ENCODE measurements at places on chromosomes 3 and 15.

DNA sequence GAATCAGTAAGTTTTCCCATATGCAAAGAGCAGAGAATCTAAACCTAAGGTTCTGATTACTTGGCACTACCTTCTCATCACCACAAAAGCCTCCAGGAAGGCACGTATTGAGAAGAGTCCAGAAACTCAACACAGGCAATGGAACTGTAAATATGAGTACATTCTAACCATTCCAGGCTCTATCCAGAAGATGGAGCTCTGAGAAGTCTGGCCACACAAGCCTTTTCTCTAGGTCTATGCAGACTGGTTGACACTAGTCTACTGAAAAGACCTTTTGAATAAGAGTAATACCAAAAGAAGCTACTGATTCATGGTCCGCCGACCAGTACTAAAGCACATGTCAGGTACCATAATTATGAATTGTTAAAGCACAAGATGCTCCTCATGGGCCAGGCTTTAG lies 12.2 kb upstream of the NCKIPSD start:
- DNase-seq, result no peak

DNA sequence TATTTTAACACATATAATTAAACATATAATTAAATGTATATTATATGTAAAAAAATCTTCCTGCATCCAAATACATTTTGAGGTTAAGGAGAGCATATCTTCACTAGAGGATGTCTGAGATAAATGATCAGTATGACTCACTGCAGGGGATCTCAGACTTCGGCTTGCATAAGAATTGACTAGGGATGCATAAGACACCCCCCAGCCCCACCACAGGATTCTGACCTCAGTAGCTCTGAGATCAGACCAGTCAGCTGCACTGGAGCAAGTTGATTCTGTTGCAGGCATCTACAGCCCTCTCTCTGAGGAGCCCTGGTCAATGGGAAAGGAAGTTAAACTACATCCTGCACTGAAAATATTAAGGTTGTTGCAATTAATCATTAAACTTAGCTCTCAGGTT lies 29.0 kb upstream of the TBC1D21 start:
- no peak for DNase-seq

DNA sequence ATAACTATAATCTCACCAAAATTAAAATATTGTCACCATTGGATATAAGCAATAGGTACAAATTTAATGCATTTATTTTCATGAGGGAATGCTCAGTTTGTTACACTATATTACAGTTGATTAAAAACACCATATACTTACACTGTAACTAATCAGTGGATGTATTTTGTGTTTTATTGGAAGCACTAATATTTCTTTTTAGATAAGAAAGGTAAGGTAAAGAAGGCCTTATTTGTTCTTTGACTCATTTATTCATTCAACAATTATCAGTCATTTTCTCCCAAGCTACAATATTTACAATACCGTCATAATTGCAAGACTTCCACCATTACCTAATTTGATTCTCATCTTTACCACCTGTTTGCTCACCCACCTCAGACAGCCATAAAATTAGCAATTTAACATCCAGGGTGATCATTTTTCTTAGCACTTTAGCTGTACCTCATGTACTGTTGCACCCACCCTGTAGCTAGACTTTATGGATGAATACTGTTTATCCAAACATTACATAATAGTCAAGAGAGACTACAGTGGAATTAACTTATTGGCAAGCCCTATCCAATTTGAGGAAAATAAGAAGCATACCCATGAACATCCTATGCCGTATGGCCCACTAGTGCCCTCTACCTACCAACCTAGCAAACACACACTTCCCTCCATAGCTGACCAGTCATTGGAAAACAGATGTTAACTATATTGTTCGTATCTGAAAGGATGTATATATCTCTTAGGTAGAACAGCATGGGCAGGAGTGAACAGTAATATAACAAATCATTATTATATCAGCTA lies 229.6 kb downstream of the BBX start:
- peak; percentile 40 for DNase-seq

- DNase-seq, result no peak
These were observed 67.6 kb downstream of the TIGIT start for GRCh38 chr3:114361391-114361790.

DNA sequence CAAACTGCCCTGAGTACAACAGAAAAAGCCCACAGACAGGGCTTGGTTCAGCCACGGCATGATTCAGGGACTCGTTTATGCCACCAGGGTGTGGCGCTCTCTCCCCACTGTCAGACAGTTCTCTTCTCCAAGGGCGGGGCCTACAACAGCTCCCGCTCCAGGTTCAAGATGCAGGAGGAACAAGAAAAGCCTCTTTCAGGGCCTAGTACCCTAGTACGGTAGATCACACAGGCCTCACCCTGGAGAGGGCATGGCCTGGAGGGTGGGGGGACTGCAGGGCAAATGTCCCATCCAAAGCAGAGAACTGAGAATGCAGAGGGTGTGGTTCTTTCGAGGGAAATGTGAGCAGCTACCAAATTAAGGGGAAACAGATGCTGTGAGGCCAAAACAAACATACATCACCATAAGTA lies 12.0 kb downstream of the MESD start:
- DNase-seq, result peak; percentile 93

GRCh38 chr15:79644091-79644490 lies 212.0 kb downstream of the MINAR1 start:
- DNase-seq, result no peak

DNA sequence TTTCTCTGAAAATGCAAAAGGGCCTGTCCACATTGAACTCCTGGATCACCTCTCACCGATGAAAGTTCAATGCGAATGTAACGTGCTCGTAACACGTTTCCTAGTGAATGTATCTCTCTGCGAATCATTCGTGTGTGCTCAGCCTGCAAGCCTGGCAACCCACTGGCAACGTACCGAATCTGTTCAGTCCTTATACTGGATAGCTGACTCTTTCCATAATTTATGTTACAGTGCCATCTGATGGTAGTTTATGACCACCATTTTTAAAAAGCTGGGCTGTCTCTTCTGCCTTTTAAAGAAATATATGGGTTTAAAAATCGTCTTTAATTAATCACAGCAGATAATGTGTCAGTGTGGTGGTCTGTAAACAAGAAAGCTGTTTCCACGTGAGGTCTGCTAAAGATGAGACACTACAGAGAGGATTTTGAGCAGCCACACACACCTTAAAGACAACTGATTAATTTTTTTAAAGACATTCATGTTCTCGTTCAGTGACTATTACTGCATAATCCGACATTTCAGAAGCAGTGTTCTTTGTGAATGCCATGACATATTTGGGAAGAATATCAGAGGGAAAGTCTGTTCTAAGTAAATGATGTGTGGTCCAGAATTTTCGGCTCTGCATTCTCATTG lies 69.4 kb upstream of the FOXP1 start:
- peak; percentile 62 for DNase-seq

GRCh38 chr3:127408684-127409420 lies 121.0 kb upstream of the PRR20G start:
- DNase-seq, result no peak

DNA sequence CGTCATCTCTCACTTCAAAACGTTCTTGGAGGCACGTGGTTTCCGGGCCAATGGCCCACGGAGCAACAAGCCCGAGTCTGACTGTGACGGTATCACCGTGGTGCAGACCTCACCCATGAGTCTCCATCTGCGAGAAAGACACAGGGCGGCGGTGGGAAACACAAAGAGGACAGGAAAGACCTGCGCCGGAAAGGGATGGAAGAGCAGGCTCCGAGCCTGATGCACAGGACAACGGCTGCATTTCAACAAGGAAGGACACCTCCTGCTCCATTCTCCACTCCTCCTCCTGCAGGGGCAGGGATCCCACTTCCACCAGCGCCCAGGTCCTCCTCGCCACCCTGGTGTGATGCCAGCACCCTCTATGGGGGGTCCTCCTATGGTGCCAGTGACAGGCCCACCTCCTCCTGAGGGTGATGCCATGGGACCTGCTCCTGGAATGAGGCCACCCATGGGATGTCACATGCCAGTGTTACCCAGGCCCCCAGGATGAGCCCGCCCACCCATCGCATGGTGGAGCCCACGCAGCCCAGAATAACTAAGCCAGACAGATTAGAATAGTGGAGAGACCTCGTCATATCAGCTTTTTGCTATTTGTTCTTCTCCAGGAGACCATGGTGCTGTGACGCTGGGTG lies 73.0 kb upstream of the PCSK6 start:
- DNase-seq, result no peak

- DNase-seq, result no peak
These were observed 35.5 kb upstream of the HCLS1 start for GRCh38 chr3:121696186-121696585.

- no peak for DNase-seq
These were observed 2.4 kb downstream of the CIB1 start for GRCh38 chr15:90231028-90232017.

DNA sequence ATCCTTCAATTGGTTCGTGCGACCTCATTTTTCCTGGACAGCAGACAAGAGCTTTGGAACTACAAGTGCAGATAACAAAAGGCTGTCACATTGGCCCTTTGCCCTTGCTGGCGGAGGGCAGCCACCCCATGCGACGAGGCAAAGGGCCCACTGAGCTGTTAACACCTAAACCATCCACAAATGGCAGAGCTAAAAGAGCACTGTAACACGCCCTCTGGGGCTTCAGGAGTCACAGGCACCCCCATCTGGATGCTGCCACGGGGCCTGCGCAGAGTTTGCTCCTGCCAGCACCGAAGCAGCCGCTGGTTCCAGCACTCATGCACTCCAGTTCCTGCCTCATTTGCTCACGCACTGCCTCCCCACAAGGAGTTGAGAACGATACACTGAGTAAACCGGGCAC lies 524.9 kb downstream of the ZNF385D start:
- DNase-seq, result no peak

DNA sequence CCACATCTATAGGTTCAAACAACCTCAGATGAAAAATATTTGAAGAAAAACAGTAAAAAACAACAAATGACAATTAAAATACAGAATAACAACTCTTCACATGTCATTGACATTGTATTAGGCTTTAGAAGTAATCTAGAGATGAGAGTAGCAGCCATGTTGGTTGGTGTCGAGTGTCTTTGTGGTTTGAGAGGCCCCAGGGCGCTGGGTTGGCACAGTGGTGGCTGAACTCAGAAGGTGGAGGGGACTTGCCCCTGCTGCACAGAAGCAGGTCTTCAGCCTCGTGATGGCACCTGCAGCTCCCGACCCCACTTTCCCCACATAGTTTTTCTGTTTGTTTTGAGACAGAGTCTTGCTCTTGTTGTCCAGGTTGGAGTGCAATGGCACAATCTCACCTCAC lies 187.2 kb downstream of the OSBPL10 start:
- no peak for DNase-seq

DNA sequence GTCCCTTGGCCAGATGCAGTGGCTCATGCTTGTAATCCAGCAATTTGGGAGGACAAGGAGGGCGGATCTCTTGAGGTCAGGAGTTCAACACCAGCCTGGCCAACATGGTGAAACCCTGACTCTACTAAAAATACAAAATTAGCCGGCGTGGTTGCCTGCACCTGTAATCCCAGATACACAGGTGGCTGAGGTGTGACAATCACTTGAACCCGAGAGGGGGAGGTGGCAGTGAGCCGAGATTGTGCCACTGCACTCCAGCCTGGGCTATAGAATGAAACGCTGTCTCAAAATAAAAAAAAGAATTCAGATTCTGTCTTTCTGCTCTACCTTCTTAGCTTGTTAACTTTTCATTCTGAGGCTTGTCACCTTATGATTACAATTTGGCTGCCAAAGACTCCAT lies 22.1 kb downstream of the MYO5A start:
- DNase-seq, result no peak

- DNase-seq, result peak; percentile 42
These were observed 2.4 kb downstream of the SLCO3A1 start for GRCh38 chr15:91855684-91856489.

DNA sequence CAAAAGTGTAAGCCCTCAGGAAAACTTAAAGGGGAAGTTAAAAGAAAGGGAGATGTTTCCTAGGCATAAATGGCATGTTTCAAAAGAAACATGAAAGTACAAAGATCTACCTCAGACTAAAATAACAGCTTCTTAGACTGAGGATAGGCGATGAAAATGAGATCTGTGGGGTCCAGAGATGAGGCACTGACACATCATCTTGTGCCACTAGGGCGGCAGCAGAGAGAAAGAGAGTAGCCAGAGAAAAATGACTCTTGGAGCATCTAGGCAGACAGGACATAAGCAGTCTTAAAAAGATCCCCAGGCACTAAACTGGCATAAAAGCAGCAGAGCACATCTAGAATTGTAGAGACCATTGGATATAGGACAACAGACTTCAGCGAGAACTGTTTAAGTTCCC lies 42.5 kb upstream of the RFX7 start:
- DNase-seq, result peak; percentile 19

DNA sequence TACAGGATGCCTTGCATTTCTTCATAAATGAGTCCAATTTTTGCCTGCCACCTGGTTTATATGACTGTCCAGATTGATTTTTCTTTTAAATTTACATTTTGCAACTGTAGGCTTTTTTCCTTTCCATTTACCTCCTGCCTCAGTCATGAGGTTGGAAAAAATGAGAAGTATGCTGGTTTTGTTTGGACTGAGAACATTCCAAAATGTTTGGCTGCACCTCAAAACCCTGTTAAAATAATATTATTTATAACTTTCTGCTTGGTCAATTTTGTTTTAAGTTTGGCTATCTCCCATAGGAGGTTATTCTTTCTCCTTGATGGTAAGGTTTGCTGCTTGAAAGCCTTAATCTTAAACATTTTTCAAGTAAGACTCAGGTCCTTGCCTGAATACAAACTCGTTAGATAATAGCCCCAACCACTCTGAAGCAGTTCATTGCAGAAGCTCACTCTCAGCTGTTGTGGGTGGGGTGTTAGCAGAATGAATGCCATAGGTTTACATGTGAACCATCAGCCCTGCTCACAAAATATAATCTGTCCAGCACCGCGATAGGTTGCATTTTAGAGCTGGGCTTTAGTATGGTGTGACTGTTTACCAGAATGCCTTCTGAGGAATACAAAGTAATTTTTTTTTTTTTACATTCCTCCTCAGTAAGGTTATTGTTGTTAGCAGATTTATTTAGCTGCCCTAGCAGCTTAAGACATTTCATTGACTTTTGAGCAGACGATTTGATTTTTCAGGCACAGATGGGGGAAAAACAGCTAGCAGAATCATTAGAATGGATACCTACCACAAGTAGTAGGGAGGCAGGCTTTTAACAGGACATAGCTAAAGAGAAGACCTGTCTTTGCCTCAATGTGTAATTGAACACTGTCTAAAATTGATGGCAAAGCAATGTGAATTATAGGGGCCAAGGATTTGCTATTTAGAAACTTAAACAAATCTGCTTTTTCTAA lies 630.8 kb upstream of the KCNMB2 start:
- no peak for DNase-seq

DNA sequence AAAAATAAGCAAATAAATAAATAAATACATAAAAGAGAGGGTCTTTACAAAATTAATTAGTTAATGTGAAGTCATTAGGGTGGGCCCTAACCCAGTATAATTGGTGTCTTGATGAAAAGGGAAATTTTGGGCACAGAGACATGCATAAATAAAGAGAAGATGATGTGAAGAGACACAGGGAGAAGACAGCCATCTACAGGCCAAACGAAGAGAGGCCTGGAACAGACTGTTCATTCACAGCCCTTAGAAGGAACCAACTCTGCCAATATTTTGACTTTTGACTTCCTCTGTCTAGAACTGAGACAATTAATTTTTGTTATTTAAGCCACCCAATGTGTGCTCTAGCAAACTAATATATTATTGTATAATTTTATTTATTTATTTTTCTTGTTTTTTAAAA lies 29.6 kb upstream of the SELENOK start:
- no peak for DNase-seq

- DNase-seq, result no peak
These were observed 48.2 kb upstream of the IGF1R start for GRCh38 chr15:98599909-98600691.

GRCh38 chr15:93543093-93543492 lies 454.1 kb upstream of the RGMA start:
- no peak for DNase-seq
